ENCODE measurements at places on chromosomes 1 and 21. TPM values are rescaled to one million over a fixed set of nuclear protein-coding genes. Genes with fewer than 3 reads are reported as not detected.

GRCh38 chr1:160711602-160712311 is at the start of gene CD48:
CD48 (minus strand) TSS chr1:160711822; CDS start chr1:160711763, 59 bp downstream.
- no peak within 1 kb of the TSS for H3K27ac ChIP-seq
- H3K27me3 ChIP-seq = no peaks in the 10 kb centered on the region
- H3K4me3 ChIP-seq = no peak within 1 kb of the TSS
- DNase-seq = no peak
- H3K36me3 ChIP-seq = no peaks in the 10 kb centered on the region

GRCh38 chr1:210332233-210332632 is 3.5 kb downstream of the HHAT start:
- no peak overlapping the region for H3K27ac ChIP-seq
- no peak overlapping the region for H3K4me3 ChIP-seq
- no peaks in the 10 kb centered on the region for H3K27me3 ChIP-seq
- no peak for DNase-seq
- peaks cover 6% of the 10 kb centered on the region for H3K4me1 ChIP-seq
- H3K36me3 ChIP-seq = no peaks in the 10 kb centered on the region

The LCE2C gene
- not detected for total RNA-seq

The MFSD2A gene
- 8.9 TPM for total RNA-seq

GRCh38 chr1:75901371-75901770 is 30.8 kb downstream of the ASB17 start:
- H3K4me1 ChIP-seq = no peaks in the 10 kb centered on the region
- H3K36me3 ChIP-seq = no peaks in the 10 kb centered on the region
- no peaks in the 10 kb centered on the region for H3K27me3 ChIP-seq

GRCh38 chr1:27341525-27342252 is at the start of gene SYTL1:
SYTL1 (plus strand) TSS chr1:27342022; CDS start chr1:27345335, 3,313 bp downstream.
- peak; percentile 73 for DNase-seq
- peaks cover 13% of the 10 kb centered on the region for H3K4me1 ChIP-seq
- peak within 1 kb of the TSS; percentile 17 for H3K27ac ChIP-seq
- no peaks in the 10 kb centered on the region for H3K36me3 ChIP-seq

DNA sequence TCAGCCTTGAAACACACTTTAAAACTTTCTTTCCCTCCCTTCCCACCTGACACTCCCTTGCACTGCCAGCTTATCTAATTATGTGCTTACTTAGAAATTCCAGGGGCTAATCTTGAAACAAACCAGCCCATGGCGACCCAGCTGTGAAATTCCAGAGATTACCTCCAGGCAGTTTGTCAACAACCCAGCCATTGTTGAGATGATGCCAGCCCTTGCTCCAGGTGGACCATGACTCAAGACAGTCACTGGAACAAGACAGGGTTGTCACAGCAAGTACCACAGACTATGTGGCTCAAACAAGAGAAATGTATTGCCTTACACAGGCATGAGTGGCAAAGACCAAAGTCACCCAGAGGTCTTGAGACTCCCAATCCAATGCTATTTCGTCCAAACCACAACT is 7.9 kb downstream of the FYB2 start:
- no peaks in the 10 kb centered on the region for H3K36me3 ChIP-seq
- DNase-seq = peak; percentile 49
- H3K27ac ChIP-seq = no peak overlapping the region
- H3K4me1 ChIP-seq = no peaks in the 10 kb centered on the region
- H3K27me3 ChIP-seq = no peaks in the 10 kb centered on the region
